ENCODE measurements at places on chromosomes 12 and 14.

DNA sequence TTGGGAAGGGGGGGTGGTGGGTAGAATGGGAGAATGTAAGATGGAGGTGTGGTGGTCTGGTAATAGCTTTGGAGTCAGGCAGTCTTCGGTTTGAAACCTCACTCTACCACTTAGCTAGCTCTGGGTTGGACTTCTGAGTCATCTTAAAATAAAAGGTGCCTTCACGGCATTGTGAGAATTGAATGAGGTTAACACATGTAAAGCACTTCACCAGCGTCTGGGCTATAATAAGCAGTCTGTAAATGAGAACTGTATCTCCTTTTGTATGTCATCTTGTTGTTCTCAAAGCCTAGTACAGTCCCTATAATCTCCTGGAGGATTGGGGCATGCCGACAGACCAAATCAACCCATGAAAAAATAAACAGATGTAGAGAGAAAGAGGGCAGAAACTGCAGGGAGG lies 11.2 kb downstream of the C2CD5 start:
- no peak for DNase-seq

DNA sequence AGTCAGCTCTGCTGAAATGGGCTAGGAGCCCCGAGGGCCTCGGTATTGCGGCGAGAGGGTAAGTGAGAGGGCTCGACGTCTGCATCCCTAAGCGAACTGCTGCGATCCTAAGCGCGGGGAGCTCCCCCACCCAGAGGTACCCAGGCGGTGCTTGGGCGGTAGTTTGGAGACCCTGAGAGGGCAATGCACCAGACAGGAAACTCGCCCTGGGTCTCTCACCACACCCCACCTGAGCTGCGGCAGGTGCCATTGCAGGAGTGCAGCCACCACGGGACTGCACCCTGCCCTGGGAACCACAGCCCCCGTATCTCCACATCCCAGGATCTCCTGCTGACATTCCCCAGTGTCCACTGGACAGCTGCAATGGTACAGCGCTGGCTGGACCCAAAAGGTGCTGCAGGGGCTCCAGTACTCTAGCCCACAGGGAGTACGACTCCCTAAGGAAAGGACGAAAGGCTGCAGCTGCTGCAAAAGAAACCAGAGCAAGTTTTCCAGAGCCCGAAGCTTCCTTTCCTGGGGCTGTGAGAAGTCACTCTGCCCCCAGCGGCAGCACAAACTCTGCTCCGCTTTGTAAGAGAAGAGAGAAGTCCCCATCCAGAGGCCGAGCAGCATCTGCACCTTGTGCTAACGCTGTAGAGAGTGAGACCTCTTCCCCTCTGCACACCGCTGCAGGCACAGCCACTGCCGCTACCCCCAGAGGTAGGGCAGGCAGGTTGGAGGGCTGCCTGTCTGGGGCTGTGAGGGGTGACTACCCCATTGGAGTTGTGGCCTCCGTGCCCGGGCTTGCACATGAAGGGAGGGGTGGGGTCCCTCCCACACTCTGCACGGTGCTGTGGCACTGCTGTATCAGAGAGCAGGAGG lies 31.1 kb upstream of the MON2 start:
- DNase-seq, result no peak

DNA sequence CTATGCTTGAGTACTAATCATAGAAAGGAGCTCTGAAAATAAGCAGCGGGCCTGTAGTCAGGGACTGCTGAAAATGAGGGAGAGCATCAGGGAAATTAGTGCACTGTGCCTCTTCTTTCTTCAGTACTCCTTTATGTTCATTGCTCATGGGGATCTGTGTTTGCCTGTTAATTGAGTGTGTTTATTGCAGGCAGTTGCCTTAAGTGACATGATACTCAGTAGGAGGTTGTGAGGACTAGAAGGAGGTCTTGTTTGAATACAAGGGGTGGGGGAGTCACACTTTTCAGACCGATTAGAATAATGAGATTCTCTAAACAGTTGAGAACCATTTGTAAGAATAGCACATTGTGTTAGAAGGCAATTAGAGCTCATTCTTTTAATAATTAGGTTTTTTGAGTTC lies 102.6 kb upstream of the SLCO1C1 start:
- DNase-seq, result no peak

DNA sequence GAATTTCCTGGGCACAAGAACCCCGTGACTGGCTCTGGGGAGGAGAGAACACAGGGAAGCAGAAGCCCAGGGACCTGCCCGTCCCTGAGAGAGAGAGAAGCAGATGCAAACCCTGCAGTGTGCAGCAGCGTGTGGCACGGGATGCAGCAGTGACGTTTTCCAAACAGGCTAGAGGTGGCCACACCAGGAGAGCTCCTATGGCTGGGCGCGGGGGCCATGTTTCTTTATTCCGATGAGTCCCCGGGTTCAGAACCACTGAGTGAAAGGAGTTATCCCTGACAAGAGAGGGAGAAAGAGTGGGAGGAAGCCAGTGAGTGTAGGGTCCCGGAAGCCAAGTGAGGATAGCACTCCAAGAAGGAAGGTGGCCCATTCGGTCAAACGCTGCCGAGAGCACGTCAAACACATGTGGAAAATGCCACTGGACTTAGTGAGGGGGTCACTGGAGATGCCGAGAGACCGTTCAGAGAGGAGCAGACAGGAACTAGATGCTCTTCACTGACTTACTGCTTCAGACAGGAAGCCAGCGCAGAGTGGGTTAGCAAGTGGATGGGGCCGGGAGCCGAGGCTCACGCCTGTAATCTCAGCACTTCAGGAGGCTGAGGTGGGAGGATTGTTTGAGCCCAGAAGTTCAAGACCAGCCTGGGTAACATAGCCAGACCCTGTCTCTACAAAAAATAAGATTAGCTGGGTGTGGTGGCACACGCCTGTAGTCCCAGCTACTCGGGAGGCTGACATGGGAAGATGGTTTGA lies 123.0 kb downstream of the BCL11B start:
- no peak for DNase-seq

GRCh38 chr14:68473794-68474193 lies 319.1 kb downstream of the ZFP36L1 start:
- DNase-seq, result no peak

DNA sequence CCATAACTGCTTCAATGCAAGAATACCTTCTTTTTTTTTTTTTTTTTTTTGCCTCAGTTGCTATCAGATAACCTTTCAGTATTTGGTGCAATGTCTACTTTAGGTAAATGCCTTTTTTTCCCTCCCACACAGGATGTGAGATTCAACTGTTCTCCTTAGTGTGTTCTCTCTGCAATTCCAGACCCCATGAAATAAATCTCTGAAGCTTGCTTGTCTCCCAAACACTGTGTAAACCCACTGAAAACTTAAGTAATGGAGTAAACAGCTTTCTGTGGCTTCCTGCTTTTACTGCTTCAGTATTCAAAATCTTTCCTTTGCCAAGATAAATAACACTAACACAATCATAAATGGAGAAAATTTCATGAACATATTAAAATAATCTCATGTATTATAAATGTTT lies 55.8 kb upstream of the CLEC14A start:
- DNase-seq, result no peak

GRCh38 chr12:97801471-97802059 lies 339.0 kb downstream of the RMST start:
- no peak for DNase-seq

DNA sequence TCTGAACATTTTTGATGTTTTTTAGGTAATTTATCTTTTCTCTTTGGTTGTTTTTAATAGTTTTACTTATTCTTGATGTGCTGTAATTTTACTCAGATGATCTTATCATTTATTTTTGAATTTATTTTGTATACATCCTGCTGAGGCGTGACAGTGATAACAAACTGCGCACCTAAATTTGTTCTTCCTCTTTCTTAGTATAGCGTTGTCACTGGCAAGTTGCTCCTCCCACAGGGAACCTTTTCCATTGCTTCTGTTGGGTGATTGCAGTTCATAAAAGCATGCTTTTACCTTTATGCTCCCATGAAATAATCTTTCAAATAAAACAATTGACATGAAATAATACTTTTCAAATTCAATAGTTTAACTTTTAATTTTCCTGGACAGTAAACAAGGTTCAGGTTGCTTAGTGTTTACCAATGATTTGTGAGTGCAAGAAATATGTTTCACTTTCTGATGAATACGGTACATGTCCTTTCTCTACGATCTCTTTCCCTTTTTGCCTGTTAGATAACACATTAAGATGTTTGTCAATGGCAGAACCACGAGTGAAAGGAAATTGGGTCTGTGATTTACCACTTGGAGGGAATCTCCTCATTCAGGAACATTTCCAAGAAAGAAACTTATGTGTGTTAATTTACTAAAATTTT lies 223.3 kb downstream of the CCDC91 start:
- DNase-seq, result no peak

GRCh38 chr14:42665083-42665482 lies 1058.4 kb downstream of the LRFN5 start:
- no peak for DNase-seq

DNA sequence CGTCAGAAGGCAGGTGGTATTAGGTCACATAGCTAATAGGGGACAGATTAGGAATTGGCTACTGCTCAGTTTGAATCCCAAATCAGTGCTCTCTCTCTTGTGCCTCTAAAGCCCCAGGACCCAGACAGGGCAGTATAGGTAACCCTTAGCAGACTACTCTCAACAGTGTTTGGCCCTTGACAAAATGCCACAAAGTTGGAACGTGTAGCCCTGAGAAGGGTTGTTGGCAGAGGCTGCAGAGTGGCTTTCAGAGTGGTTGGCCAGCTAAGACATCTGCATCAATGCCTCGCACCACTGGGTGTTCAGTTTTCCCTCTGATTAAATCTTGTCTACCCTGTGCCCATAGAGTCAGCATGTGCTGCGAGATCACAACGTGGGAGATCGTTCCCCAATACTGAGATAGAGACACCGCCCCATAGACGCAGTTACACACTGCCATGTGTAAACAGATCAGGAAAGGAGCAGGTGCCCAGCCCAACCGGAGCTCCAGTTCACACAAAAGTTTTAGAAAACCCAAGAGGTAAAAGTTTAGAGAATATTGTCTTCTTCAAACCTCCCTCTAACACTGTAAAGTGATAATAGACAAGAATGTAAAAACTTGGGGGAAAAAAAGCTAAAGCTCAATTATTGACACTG lies 48.3 kb downstream of the EML1 start:
- no peak for DNase-seq
